Bone marrow (tissue), 2 donors: ENCODE measurements at places on chromosomes 11 and 22.

- no peak for DNase-seq
These were observed at the start of gene CASP1 for GRCh38 chr11:105034813-105035620. TSS of gene CASP1 (minus strand) at chr11:105035144. CDS start at chr11:105035113, 31 bp downstream.

GRCh38 chr22:43142880-43143562, at the start of gene MCAT:
TSS of gene MCAT (minus strand) at chr22:43143398. CDS start at chr22:43143348, 50 bp downstream.
- no peak for DNase-seq

GRCh38 chr22:28198692-28199091, 279.6 kb upstream of the PITPNB start:
- DNase-seq: no peak

DNA sequence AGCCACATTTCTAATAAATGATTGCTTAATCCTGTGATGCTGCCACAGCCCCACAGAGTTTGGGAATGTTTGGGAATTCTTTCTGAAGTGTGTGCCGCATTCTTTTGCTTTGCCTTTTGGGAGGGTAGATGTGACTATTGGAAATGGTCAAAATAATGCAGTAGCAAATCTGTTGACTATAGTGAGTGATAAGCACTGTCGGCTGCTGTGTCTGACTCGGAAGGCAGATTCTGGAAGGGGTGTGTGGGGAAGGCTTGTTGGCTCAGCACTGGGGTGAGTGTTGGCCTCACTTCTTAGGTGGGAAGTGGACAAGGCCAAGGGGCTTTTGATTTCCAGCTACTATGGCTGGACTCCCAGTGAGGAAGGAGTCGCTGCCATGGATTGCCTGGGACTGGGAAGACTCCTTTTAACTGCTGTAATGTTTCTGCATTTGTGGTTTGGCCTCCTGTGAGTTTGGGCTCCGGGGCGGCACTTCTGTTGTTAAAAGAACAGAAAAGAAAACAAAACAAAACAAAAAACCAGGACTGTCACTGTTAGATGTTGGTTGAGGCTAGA, 20.1 kb downstream of the ZBTB16 start:
- no peak for DNase-seq

DNA sequence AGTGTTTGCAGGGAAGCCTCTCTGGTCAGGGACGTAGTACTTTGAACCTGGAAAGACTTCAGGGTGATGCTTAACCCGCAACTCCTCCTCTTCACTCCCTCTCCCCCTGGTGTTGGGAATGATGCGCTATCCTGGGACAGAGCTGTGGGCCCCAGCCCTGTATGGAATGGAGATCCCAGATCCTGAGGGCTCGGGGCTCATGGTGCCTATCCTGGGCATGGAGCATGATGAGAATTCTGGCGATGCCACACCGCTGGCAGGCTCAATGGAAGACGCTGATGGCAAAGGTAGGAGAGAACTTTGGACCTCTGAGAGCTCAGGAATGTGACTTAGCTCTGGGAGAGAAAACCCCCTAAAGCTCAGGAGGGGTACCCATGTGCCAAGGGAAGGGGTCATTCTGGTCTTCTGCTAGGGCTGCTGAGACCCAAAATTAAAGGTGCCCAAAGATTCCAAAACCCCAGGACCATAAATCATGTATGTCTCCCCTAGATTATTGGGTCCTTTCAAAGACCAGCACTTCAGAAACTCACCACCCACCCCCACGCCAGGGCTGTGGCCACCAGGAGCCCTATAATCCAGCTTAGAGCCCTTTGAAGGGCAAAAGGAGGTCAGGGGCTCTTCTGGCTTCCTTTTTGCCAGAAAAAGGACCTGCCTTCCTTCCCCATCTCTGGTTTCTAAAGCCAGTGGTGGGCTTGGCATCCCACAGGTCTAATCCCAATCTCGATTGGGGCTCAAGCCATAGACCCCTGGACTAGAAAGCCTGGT, 52.5 kb downstream of the BTG4 start:
- no peak for DNase-seq

DNA sequence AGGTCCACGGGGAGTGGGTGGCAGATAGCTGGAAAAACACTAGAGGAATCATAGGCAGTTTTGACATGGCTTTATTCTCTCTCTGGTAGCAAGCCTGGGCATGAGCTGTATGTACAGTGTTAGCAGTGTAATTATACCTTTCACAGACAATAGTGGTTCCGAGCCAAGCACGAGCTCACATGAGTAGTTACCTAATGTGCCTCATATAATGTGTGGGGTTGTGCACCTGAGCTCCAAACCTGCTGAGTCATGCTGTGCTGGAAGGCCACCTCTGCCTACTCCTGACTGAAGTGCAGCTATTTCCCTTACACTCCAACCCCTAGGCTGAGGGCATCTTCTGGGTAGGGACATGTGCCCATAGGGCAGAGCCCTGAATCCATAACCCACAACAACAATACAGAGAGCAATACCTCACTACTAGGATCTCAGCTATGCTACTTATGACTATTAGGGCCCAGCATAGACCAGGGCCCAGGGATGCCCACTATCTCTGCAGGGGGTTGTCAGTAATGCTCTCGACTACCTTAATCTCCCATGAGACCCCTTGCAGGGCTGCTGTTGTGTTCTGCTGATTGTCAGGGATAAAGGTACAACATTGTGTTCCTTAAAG, 432.1 kb downstream of the DYNC2H1 start:
- no peak for DNase-seq

DNA sequence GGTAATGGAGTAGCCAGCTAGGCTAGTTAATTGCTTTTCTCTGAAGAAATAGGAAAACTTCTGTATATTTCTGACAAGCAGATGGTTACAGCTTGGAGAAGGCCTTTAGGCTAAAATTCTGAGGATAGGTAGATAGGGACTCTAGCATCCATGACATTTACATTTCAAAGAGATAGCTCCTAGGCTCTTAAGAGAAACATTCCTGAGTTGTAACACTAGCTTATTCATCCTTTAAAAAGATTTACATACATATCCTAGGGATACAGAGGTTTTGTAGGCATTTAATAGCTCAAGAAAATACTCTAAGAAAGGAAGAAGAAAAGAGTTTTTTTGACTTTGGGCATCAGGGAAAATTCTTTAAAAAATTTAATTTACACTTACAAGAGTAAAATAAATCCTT, 130.9 kb upstream of the CCDC179 start:
- no peak for DNase-seq

DNA sequence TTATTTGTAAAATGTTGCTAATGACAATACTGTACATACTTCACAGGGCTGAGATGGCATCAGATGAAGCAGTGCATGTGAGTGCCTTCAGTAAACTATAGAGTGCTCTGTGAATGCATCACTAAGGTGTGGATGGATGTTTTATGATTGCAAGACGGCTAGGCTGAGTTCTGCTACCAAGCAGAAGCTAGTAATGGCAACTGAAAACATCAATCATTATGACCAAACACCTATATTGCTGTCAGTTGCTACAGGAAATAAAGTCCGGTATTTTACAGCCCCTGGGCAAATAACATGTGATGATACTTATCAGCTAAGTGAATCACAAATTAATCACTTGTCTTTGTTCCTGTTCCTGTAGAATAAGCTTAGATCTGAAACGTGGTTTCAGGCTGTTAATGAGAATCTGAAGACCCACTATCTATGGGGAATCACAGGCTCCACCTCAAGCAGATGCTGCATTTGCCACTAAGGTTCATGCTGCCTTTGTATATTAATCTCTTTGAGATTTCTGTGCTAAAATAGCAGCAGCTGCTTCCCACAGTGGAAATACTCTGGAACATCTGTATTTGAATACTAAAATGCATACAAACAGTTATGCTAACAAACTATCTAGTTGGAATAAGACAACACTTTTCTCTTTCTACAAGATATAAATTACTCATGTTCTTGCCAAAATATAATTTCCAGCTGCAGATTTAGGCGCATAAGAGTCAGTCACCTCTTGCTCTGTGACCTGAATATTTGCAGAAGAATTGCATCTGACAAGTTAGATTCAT, 254.0 kb upstream of the PITPNB start:
- no peak for DNase-seq

DNA sequence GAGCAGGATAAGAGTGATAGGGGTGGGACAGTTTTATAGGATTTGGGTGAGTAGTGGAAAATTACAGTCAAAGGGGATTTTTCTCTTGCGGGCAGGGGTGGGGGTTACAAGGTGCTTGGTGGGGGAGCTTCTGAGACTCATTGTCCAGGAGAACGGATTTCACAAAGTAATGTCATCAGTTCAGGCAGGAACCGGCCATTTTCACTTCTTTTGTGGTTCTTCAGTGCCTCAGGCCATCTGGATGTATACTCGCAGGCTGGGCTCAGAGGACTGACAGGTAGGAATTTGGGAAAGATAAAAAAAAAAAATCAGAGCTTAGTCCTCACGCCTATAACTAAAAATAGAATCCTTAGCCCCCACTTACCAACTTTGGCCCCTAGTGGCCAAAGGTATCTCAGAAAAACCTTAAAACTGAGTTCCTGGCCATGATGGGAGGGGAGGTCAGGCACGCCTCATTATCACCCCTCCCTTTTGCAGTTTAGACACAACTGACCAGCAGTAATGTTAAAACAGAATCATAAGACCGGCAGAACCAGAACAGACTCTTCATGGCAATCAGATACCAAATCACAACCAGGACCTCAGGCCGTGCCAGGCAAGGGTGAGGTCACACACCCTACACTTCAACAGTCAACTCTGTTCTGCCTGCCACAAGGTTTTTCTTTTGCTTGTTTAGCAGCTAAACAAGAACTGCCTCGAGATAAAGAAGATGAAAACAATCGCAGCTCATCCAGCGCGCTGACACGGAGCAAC, 8.9 kb upstream of the APOBEC3G start:
- DNase-seq: no peak

DNA sequence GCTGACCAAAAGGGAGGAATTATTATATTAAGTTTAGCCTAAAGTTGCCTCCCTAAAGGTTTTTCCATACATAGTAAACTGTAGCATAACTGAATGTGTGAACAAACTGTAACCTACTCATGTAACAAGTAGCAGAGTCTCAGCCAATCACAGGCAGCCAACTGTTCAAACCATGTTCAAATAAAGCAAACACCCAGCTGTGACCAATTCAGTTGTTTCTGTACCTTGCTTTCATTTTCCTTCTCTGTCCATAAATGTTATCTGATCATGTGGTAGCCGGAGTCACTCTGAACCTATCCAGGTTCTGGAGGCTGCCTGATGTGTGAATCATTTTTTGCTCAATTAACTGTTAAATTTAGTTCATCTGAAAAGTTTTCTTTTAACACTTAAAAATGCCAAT, 373.5 kb downstream of the GUCY1A2 start:
- no peak for DNase-seq

DNA sequence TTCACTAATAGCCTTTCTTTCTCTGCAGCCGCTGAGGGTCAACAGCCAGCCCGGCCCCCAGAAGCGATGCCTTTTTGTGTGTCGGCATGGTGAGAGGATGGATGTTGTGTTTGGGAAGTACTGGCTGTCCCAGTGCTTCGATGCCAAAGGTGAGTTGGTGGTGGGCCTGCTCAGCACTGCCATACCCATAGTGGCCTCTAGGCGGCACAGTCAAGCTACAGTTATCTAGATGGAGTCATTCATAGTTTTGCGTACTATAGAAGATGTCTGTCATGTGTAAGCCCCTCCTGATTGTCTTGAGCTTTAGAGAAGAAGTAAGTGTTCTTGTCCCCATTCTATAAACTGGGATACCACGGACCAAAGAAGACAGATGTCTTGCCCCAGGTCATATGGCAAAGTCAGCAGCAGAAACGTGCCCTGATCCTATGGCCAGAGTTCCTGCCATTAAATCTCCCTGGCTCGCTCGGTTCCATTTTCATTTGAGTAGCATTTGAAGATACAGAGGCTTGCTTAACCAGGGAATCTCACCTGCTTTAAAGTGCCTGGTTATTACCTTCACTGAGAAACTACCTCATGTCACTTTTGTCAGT, 42.1 kb upstream of the CRTAM start:
- DNase-seq: peak; percentile 24

DNA sequence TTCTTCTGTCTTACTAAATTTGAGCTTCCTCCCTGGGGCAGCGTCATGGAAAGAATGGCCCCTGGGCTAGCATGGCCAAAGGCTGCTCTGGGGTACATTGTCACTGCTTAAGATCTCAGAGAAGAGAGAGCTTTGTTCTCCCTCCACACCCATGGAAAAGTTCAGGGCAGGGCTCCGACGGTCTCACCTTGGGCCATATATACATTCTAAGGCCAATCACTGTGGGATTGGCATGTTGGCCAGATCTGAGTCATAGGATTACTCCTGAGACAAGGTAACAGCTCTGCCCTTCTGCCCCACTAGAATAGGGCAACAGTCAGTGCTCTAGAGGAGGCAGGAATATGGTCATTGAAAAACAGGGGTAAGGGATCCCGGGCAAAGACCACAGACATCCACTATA, 56.2 kb downstream of the BUD13 start:
- DNase-seq: no peak

DNA sequence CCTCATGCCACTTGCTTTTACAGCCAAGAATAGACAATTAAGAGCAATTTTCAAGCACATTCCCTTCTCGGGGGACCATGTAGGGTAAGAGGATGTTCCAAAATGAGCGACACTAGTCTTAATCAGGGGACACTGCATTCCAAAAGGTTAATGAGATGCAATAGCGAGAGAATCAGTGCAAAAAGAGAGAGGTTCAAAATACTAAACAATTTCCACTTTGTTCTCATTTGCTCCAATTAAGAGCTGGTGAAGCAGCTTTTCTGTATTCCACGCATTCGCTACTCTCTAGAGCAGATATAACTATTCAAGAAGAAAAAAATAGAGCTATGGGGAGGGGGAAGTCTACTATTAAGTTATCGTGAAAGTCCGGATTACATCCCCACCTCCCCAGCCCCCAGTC, 811 bp downstream of the LRRC4C start:
- DNase-seq: no peak

DNA sequence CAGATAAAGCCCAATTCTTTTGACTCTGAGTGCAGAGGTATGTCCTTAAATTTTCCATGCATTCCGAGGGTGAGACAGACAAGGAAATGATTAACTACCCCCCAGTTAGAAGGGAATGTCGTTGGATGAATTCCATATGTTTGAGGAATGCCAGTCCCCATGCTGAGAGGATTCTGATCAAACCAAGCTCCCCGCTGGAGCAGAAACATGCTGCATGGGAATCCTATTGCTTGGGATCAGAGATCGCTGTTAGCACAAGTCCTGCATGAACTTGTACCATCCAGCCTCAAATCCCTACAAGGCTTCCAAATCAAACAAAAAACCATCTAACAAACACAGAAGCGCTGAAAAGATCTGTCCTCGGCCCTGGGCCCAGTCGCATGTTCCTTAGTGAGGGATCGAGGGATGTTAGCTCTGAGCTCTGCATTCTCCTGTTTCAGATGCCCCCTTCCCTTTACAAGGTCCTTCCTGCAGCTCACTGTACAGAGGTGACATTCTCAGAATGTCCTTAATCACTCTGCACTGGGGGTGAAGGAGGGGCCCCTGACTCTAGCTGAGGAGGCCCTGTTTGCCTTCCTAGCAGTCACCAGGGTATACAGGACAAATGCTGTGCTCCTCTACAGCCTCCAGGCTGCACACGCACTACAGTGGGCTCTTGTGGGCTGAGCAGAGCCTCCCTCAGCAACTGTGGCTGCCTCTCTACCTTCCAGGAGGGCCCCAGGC, 353.4 kb downstream of the TENM4 start:
- DNase-seq: no peak

GRCh38 chr11:28259177-28259843, 151.1 kb downstream of the METTL15 start:
- no peak for DNase-seq
